ENCODE measurements at places on chromosomes 1 and 21.

- DNase-seq, result no peak
Observed at GRCh38 chr1:66050633-66051032, 257.9 kb downstream of the PDE4B start.

DNA sequence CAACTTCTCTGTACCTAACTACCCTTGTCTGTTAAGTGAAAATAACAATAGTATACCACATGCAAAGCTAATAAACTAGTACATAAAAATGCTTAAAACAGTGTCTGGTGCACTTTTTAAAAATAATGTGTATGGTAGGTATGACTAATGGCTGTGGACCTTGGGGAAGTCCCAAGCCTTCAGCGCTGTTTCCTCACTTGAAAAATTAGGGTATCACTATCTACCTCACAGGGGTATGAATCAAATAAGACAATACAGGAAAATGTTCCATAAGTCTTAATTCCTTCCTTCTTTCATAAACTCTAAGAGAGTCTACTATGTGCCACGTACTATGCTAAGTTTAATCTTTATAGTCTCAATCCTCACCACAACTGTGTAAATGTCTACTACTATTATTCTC is 32.0 kb downstream of the EGLN1 start:
- DNase-seq, result no peak

GRCh38 chr1:227887697-227888403 is 59.9 kb downstream of the WNT9A start:
- no peak for DNase-seq

DNA sequence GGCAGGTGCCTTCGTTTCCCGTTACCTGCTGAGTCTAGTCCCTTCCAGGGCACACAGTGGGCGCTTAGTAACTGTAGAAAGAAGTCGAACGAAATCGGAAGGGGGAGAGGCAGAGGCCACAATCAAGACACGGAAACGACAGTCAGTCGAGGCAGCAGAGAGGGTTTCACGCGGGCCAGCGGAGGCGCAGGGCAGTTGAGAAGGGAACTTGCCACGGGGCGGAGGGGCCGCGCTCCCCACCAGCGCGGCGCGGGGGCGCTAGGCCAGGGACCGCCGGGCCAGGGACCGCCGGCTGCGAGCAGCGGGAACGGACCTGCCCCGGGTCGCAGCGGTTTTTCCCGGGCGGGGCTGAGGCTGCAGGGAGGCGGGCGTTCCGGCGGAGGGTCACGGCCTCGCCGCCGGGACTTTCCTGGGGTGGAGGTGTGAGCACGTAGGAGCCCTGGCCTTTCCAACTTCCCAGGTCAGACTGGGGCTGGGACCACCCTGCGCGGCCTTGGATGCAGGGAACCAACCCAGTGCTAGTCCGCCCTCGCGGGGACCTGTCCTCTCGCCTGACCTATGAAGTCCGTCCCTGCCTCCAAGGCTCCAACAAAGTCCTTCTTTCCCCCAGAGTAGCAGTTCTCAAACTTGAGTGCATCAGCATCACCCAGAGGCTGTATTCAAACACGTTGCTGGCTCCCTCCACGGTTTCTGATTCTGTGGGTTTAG is 150.1 kb upstream of the FGGY start:
- DNase-seq, result no peak

- DNase-seq, result no peak
Observed at GRCh38 chr1:66295803-66296202, 238.2 kb upstream of the SGIP1 start.

DNA sequence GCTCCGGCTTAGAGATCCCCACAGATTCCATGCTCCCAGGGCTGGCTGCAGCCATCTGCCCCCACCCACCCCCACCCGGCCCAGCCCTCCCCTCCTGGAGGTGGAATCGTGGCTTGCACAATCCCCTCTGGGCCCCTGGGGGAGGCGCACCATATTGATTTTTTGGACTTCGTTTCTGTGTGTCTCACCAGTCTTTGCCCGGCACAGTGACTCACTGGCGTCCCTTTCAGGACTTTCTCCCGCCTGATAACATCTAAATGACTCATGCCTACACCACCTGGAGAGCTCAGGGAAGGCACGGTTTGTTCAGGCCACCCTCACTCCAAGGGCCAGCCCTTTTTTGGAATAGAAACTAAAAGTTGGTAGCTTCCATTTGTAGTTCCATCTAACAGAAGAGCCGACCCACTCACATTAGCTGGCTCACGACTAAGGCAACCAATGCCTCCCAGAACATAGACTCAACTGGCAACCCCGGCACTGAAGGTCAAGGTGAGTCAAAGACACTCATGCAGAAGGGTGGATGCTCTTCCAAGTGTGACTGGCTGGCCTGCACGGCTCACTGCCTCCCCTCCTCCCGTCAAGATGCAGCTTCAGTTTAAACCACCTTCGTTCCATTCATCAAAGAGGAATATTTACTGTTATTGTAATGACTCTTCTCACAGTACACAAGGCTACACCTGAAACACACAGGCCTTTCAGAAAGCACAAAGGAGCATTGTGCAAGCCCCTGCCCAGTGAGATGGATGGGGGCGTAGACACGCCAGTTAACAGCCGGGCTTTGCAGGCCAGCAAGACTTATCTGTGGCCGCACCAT is 18.1 kb upstream of the ETS2 start:
- peak; percentile 75 for DNase-seq

DNA sequence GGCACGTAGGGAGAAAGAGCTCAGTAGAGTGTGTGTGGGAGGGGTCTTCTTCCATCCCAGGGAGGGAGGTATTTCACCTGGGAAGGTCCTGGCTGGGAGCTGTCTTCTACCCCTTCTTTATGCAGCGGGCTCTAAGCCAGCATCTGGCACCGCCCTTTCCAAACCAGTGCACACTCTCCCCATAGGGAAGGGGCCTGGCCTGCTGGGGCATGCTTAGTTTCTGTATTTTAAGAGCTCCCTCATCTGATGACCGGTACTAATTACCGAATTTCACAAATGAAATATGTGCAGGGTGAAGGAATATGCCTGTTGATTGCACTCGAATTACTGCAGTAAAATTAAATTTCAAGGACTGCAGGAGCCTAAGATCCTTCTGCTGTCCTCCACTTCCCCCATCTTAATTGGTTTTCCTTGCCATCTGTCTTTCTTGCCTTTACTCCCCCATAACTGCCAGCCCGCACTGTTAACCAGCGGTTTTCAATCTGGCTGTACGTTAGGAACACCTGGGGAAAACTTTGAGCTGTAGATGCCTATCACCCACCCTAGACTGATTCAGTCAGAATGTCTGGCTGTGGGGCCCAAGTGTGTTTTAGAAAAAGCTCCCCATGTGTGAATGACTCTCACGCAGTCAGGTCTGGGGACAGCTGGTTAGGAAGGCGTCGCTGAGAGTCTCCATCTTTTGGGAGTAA is 20.1 kb downstream of the GALNT2 start:
- DNase-seq, result no peak

DNA sequence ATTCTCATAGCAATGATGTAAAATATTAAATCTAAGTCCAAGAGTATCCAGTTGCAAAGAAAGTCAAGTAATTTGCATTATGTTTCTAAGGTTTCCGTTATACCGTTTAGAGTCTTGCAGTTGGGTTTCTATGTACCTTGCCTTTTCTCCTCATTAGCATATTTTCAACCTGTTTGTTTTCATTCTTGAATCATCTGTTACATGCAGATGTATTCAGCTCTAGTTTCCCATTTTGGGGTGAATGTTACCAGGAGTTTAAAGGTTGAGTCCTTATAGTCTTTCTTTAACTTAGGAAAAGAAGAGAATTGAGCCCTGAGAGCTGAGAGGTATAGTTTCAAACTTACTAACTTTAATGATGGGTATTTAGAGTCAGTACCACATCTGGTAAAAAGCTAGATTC is 139.9 kb downstream of the NFIA start:
- no peak for DNase-seq

- DNase-seq, result no peak
Observed at GRCh38 chr1:78113156-78113916, 67.6 kb downstream of the GIPC2 start.

DNA sequence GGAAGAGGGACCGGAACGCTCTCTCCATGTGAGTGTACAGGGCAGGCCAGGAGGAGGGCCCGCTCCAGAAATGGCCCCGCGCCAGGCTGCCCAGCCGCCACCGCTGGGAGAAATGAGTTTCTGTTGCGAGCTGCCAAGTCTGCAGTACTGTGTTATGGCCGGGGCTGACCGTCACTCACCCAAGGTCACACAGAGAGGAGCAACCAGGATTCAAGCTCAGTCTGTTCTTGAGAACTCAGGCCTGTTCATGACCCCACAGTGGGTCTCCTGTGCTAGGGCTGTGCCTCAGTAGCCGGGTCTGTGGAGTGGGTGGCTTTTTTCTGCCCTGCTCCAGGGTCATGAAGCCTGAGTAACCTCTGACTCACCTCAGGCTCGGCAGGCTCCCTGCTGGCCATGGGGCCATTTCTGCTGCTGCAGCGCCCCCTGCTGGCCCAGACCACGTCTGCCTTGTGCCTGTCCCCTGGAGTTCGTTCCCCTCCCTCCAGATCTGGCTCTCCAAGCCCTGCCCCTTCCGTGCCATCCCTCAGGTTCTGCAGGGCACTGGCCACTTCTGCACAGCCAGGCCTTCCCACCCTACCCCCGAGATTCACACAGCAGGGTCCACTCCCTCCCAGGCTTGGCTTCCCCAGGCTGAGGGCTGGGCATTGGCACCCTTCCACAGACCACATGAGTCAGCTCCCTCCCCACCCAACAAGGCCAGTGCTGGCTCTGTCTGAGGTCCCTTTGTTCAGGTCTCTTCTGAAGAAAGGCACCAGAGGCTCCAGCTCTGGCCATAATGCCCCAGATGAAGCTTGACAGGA is 51.8 kb downstream of the EDN2 start:
- peak; percentile 88 for DNase-seq

DNA sequence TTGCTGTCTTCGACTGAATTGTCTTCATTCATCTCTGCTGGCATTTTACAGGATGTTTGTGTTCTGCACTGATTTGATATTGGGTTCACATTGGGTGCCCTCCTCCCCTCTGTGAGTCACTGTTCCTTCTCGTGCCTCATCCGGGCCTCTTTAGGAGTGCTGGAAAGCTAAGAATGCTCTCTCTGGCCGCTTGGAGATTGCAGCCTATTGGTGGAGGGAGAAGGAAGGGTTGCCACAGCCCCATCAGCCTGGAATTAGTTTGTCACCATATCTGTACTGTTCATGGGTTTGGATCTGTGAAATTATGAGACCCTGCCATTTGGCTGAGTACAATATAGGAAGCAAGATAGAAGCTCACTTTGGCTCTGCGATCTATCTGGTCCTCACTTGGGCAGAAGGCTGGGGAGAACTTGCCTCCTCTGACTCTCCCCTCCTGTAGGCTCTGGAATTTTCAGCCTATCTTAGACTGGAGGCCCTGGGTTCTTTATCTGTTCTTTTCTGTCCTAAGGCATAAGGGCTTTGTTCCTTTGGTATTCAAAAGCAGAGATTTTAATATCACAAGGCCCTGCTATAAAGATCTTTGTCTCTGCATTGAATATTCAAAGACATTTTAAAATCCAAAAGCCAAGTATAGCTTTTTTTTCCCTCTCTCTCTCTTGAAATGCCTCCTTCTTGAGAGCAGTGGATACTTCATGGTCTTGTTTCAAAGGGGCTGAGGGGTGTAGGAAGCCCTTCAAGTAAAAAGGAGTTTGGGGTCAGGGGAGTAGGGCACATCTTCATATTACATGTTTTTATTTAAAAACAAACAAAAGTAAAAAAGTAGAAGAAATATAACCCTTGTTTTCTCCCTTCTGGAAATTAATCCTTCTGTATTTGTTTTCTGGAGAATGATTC is 347.9 kb downstream of the ZP4 start:
- no peak for DNase-seq

GRCh38 chr1:8980656-8981055 is 35.0 kb downstream of the CA6 start:
- no peak for DNase-seq

DNA sequence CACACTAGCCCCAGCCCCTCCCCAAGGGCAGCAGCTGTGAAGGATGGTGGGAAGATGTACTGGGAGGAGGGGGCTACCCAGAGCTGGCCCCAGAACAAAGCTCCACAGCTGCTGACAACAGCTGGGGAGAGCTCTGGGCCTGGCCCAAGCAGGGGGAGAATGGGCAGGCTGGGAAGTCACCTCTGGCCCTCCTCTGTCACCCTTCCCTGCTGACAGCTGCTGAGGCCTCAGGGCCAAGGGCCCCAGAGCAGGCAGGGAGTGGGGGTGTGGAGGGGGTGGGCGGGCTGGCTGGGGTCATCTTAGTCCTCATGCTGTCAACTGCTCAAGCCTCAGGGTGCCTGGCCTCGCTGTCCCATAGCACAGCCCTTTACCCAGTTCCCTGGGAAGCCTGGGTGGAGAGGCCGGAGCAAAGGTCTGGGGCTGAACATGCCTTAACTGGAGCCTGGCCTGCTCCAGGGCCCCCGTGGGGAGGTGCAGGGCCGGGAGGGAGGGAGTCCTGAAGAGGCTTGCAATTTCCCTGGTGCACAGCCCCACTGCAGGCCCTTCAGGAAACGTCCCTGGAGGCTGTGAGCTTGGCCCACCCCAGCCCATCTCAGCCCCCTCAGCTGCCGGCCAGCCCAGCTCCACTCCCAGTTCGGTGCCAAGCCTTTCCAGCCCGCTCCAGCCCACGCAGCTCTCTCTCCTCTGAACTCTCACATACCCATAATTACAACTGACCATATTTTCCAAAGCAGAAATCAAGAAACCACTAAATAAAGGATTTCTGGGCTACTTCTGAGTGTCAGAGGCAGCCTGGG is 25.7 kb downstream of the HSPG2 start:
- DNase-seq, result no peak

DNA sequence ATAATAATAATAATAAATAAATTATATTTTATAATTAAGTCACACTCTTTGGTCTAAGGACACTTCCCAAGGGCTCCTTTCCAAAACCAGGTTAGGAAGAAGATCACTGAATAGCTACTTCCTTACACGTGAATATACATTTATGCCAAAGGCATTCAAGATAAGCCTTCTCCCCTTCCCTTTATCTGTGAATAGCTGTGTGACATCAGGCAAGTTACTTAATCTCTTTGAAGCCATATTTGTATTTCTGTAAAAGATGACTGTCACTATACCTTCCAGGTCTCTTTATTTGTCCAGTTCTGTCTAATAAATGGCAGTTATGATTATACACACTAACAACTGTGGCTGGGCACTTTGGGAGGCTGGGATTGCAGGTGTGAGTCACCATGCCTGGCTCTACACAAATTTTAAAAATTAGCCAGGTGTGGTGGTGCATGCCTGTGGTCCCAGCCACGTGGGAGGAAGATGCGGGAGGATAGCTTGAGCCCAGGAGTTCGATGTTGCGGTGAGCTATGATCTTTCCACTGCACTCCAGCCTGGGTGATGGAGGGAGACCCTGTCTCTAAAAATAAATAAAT is 5.5 kb upstream of the RNF11 start:
- no peak for DNase-seq

DNA sequence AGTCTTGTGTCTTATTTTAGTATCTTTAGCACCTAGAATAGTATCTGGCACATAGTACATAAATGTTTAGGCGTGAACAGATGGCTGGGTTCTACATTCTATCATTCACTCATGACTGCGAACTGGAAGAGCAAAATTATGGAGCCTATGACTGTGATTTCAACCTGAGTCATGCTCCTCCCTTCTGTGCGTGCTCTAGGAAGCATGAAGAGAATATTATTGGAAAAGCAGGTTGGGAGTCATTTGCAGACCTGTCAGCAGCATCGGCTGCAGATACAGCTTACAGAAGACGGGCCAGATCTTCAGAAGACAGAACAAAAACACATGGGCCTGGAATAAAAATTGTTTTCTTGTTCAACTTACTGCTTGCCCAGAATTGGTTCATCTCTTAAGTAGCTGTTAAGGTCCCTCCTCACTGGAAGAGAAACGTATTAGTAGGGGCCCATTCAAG is 344.0 kb upstream of the USP24 start:
- no peak for DNase-seq

GRCh38 chr1:40901886-40902852 is 40.0 kb upstream of the CITED4 start:
- peak; percentile 72 for DNase-seq

- DNase-seq, result no peak
Observed at GRCh38 chr21:28196981-28197380, 795.7 kb downstream of the LTN1 start.

Data from breast epithelium (tissue), 4 donors.